Right ventricle myocardium inferior (tissue), 1 donor: ENCODE measurements at places on chromosomes 7 and 10.
A peak's percentile ranks its signal among the peaks of the same experiment; 100 is the strongest.

DNA sequence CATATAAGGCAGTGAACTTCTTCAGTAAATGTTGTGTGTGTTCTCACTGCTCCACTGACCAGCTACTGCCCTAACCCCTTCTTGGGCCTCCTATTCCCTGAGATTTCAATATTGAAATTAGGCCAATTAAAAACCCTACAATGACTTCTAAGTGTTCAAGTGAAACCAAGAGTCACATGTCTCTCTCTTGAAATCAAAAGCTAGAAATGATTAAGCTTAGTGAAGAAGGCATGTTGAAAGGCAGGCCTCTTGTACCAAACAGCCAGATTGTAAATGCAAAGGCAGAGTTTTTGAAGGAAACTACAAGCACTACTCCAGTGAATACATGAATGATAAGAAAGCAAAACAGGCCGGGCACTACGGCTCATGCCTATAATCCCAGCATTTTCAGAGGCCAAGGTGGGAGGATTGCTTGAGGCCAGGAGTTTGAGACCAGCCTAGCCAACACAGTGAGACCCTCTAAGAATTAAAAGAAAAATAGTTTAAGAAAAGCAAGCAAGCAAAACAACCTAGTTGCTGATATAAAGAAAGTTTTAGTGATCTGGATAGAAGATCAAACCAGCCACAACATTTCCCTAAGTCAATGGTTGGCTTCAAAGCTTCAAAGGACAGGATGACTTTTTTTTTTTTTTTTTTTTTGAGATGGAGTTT is 22.3 kb downstream of the BRAF start:
- DNase-seq = no peak

DNA sequence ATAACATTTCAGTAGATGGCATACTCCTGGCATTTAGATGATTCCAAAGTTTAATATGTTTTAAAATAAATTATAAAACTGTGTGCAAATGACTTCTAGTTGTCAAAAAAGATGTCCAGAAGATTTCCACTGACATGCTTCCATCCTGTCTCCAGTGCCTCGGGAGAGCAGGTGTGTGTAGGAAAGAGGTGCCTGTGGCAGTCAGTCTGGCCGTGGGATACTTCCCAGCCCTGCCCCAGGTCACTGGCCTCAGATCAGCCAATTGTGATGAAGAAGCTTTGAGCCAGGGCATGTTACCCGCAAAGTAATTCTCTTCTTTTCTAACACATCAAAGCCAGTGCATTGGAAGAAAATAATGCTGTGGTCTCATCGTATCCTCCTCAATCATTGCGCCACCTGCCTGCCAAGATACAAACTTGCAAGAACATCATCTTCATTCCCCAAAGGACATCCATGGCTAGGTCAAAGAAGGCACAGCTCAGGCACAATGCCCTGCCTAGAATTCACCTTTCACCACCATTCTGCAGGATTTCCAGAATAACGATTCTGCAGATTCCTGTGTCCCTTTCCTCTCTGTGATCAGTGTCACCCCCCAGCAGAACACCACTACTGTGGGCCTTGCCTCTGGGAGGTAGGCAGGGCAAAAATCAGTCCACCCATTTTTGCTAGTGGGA is 6.3 kb upstream of the KCNMA1 start:
- DNase-seq = no peak

DNA sequence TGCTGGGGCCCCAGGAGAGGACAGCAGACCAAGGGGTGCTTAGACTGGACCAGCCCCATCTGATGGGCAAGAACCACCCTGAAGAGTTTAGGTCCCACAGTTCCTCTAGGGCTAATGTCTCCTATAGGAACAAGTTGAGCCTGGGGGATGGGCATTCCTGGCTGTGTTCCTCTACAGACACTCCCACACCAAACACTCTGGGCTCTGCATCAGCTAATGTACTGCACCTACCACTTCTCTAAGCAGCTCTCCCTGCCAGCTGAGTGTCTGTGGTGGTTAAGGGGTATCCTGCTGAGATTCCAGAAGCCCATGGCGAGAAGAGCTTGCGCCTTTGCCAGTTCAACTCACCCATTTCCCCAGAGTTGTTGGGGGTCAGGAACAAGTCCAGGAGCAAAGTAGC is 284.1 kb upstream of the CSTF2T start:
- DNase-seq = no peak

- no peak for DNase-seq
Measured at GRCh38 chr7:11848251-11848650, 16.3 kb upstream of the THSD7A start.

- no peak for DNase-seq
Measured at GRCh38 chr10:50604049-50604640, 19.6 kb downstream of the SGMS1 start.

GRCh38 chr7:10076660-10077300 is 896.9 kb upstream of the PHF14 start:
- no peak for DNase-seq

- no peak for DNase-seq
Measured at GRCh38 chr7:55400191-55400590, 35.1 kb downstream of the LANCL2 start.

- no peak for DNase-seq
Measured at GRCh38 chr10:129495698-129496097, 28.7 kb downstream of the MGMT start.

- DNase-seq = no peak
Measured at GRCh38 chr10:91286572-91286971, 66.1 kb downstream of the PCGF5 start.

DNA sequence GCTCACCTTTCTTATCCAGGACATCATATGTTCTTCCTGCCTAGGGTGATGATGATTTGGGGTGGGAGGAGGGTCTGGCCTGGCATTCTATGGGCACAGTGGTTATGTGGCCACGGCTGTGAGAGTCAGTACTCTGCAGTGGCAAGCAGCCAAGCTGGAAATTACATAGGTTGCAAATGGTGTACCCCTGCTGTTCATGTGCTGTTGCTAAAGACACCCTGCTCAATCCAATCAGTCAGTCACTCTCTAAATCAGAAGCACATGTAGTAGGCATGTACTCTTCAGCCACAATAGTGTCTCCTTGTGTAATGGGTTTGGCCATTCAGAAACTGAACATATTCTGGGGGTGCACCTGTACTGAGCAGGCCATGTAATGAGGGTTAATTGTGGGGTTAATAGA is 449.1 kb upstream of the ANKRD30A start:
- no peak for DNase-seq

GRCh38 chr10:123140164-123140982 is 4.6 kb downstream of the HMX3 start:
- DNase-seq = no peak

- peak; percentile 68 for DNase-seq
Measured at GRCh38 chr7:103076764-103077163, 1.8 kb downstream of the ARMC10 start.

DNA sequence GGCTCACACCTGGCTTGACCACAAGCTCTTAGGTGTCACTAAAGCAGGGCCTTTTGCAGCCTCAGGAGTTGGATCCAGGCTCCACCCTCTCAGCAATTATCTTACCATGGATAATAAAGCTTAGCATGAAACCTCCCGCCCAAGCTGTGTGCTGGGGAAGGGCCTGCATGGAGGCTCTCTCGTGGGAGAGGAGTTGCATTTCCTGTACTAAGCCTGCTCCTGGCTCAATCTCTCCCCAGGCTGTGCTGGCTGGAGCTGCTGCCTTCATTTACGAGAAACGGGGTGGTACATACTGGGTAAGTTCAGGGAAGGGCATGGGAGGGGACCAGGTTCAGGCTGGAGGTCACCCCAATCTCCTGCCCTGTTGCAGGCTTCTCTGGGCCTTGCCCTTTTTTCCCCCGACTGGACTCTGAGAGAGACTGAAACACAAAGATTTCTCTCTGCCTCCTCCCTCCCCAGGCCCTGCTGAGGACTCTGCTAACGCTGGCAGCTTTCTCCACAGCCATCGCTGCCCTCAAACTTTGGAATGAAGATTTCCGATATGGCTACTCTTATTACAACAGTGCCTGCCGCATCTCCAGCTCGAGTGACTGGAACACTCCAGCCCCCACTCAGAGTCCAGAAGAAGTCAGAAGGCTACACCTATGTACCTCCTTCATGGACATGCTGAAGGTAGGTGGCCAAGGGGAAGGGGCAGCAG is 2.7 kb downstream of the TMEM176A start:
- no peak for DNase-seq

DNA sequence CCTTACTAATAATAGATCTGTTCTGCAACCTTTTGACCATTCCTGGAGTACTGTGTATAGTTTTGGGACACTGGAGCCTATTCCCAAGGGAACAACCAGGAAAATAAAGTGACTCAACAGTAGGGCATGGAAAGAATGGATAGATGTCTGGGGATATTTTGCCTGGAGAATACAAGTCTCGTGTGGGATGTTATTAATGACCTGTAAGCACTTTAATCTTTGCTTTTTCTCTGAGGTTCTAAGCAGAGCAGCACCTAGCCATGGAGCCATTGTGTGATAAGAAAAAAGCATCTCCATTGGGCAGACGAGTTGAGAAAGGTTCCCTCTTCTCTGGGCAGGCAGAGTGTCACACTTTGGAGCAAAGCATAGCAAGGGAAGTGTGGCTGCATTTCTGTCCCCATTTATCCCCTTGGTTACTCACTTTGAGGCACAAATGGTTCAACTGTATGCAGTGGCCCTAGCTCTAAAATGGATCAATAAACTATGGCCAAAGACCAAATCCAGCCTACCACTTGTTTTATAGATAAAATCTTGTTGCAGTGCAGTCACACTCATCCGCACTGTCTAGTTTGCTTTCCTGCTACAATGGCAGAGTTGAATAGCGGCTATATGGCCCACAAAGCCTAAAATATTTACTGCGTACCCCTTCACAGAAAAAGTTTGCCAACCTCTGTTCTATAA is 21.0 kb upstream of the CCDC71L start:
- DNase-seq = no peak

DNA sequence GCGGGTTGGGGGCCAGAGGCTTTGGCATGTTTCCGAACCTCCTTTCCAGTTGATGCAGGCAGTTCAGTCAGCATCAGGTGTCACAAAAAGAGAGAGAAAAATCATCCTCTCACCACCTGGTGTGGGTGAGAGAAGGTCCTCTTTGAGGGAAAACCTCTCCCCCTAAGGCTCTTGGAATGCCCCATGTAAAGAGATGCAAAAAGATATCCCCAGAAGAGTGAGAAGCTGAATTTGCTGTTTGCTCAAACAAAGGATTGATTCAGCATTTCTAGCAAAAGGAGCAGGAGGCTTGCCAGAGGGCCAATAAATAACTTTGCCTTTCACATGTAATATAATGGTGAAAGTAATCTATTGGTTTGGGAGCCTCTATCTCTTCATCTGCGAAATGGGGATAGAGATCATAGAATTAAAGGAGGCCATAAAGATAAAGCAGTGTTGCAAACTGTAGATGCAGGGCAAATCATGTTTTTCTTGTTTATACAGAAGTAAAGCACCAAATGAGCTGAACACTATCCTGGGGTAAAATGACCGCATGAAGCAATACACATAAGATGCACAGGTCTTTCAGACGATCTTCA is 425.9 kb downstream of the LRMDA start:
- DNase-seq = no peak

DNA sequence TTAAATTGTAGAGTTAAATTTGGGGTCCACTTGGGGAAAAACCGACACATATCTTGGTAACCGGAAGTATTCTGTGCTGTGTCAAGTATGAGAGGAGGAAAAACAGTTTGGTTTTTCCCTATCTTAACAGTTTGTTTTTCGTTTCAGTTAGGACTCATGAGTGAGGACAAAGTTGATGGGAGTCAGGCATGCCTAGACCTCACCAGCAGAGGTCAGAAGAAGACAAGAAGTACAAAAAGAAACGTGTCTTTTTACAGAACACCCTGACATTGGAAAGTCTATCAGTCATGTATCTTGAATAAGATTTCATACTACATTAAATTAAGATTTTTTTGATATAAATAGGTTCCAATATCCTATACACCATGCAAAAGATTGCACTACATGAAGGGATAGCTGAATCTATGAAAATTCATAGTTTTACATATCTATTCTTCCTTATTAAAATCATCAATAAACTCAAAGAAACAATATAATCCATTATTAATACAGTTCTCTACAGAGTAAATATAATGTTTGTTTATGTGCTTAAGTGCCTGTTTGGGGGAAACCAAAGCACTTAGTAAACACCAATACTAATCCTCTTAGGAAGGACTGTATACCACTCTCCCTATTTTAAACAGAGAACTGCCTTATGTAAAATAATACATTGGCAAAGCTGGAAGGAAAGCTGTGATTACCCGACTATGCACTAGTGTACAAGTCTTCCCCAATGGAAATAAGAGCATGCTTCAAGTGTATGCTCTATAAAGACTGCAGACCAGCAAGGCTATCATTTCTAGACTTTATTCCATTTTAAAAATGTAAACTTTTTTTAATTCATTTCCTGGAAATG is 95.6 kb downstream of the USP6NL start:
- DNase-seq = no peak

DNA sequence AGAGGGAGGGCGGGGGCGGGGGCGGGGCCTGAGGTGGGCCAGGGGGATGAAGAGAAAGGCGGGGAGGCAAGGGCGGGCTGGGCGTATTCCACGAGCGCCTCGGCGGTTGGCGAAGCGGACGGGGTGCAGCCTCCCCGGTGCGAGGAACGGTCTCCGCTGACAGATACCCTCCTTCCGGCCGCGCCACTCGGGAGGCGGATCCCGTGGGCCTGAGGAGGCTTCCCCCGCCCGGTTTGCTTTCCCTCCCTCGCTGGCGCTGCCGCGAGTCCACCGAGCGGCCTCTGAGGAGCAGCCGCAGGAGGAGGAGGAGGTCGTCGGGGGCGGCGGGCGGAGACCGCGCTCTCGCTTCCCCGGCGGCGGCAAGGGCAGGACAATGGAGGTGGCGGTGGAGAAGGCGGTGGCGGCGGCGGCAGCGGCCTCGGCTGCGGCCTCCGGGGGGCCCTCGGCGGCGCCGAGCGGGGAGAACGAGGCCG is at the start of gene TRIM24:
Gene TRIM24, plus strand, starts transcription at position 84 of the 473 bp plus-strand sequence. Its CDS starts 290 bp downstream, at position 374.
- peak; percentile 98 for DNase-seq

DNA sequence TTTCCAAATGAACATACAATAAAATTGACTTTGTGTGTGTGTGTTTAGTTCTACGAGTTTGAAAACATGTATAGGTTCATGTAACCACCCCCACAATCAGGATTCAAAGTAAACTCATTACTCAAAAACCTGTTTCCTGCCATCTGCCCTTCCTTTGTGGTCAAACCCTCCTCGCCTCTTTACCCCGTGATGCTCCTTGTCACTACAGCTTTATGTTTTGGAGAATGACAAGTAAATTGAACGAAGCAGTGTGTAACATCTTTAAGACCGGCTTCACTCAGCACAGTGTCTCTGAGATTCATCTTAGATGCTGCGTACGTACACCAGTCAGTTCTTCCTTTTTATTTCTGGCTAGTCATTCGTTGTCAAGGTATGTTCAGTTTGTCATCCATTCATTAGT is 54.6 kb upstream of the MKI67 start:
- no peak for DNase-seq

- DNase-seq = no peak
Measured at GRCh38 chr10:110077436-110078130, 69.8 kb downstream of the ADD3 start.
